ENCODE measurements at places on chromosomes 1 and 21. TPM values are rescaled to one million over a fixed set of nuclear protein-coding genes. Genes with fewer than 3 reads are reported as not detected.

TCHHL1 gene
- total RNA-seq: not detected

DNA sequence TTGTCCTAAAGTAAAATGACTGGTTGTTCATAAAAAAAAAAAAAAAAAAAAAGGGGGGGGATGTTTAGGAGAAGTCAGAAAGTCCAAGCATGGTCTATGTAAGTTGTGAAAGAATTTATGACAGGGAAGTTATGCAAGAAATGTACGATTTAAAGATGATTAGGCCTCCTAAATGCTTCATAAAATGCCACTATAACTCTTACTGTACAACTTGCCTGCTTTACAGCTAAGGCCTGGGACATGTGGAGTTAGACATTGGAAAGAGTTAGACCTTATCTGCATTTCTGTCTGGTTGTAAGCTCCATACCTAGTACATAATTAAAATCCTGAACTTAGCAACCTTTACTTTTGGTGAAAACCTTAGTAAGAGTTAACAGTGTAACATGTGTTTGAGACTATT, 150.0 kb downstream of the TPR start:
- H3K4me1 ChIP-seq: no peaks in the 10 kb centered on the region
- peaks cover 2% of the 10 kb centered on the region for H3K27me3 ChIP-seq
- H3K36me3 ChIP-seq: no peaks in the 10 kb centered on the region
- H3K4me3 ChIP-seq: no peak overlapping the region
- no peak overlapping the region for H3K27ac ChIP-seq

S100A7A gene
- not detected for total RNA-seq

DNA sequence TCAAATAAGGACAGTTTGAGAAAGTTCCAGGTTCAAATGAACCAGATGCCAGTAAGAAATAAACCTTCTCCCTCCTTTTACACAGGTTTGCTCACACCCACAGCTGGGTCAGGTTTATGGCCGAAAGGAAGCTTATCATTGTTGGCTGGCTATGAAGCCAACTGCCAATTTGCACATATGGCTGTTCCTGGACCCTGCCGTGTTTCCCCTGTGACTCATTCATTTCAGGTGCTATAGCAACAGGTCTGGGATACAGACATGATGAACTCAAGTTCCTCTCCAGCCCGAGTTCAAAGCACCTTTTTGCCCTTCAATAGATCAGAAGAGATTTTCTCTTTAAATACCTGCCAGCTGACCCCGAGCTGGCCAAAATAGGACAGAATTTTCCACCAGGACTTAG, 134.4 kb upstream of the SMYD2 start:
- DNase-seq: no peak
- H3K4me3 ChIP-seq: no peak overlapping the region
- no peaks in the 10 kb centered on the region for H3K4me1 ChIP-seq
- H3K36me3 ChIP-seq: no peaks in the 10 kb centered on the region

SWT1 gene
- 3.9 TPM for total RNA-seq

DNA sequence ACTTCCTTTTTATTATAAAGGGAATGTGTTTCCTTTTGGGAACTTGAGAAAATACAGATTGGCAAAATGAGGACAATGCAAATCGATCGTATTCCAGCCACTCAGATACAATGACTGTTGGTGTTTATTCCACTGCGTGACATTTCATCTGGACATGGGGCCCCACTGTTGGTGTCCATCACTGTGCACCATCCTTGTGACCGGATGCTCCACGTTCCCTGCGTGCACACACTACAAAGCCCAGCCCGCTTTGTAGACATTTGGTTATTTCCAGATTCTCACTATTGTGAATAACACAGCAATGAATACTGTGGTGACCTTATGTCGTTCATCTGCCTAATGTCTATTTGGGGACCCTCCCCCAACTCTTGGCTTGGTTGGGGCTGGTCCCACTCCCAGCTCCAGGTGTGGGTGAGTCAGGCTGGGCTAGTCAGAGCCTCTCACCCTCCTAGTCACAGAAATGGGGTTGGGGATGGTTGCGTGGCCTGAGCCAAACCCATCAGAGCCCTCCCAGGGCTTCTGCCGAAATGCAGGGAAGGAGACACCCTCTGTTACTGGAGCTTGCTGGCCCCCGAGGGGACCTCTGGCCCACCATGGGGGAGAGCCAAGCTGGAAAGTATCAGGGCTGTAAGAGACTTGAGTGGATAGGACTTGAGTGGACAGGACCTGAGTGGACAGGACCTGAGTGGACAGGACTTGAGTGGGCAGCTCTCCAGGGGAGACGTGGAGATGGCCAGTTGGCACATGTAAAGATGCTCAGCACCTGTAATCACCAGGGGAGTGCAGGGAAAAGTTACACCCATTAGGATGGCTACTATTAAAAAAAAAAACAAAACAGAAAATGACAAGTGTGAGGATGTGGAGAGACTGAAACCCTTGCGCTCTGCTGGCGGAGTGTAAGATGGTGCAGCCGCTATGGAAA, 57.1 kb upstream of the ADARB1 start:
- peak; percentile 19 for DNase-seq
- peak overlapping the region; percentile 55 for H3K4me3 ChIP-seq
- peaks cover 1% of the 10 kb centered on the region for H3K36me3 ChIP-seq
- no peak overlapping the region for H3K27ac ChIP-seq
- peaks cover 32% of the 10 kb centered on the region for H3K27me3 ChIP-seq
- H3K4me1 ChIP-seq: peaks cover 4% of the 10 kb centered on the region

- H3K27me3 ChIP-seq: peaks cover 28% of the 10 kb centered on the region
- no peak overlapping the region for H3K4me3 ChIP-seq
- H3K4me1 ChIP-seq: no peaks in the 10 kb centered on the region
- no peak for DNase-seq
- no peak overlapping the region for H3K27ac ChIP-seq
- H3K36me3 ChIP-seq: no peaks in the 10 kb centered on the region
These were observed 89.1 kb upstream of the USP24 start for GRCh38 chr1:55304229-55304740.

- H3K27me3 ChIP-seq: no peaks in the 10 kb centered on the region
- no peaks in the 10 kb centered on the region for H3K36me3 ChIP-seq
- H3K4me1 ChIP-seq: no peaks in the 10 kb centered on the region
- no peak overlapping the region for H3K27ac ChIP-seq
These were observed 561.9 kb upstream of the ADGRL4 start for GRCh38 chr1:79568411-79568810.

FCRL6 gene
- 6.0 TPM for total RNA-seq

LMOD1 gene
- not detected for total RNA-seq

GRCh38 chr1:64955097-64956009, 11.0 kb downstream of the JAK1 start:
- peaks cover 38% of the 10 kb centered on the region for H3K4me1 ChIP-seq
- H3K4me3 ChIP-seq: no peak overlapping the region
- no peak overlapping the region for H3K27ac ChIP-seq
- no peak for DNase-seq
- no peaks in the 10 kb centered on the region for H3K36me3 ChIP-seq

- H3K4me3 ChIP-seq: no peak overlapping the region
- no peaks in the 10 kb centered on the region for H3K4me1 ChIP-seq
- H3K27me3 ChIP-seq: no peaks in the 10 kb centered on the region
These were observed 383.9 kb downstream of the TGFB2 start for GRCh38 chr1:218728898-218729565.

DNA sequence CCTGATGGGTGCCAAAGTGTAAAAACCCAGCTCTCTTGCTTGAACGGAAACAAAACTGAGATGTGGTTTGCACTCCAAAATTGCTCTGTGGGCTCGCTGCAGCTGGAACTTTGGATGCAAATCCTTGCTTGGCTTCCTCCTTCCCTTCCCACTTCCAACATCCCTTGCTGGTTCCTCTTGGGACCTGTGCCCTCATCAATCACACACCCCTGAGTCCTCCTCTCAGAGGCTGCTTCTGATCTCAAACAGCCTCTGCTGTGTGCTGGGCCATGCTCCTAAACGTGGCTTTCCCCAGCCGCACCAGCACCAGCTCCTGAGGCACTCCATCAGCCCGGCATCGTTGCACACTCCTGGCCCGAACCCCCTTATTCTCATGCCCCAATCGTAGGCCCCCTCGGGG, 124.3 kb upstream of the RAB4A start:
- no peak for DNase-seq
- no peaks in the 10 kb centered on the region for H3K36me3 ChIP-seq
- no peaks in the 10 kb centered on the region for H3K27me3 ChIP-seq
- no peak overlapping the region for H3K4me3 ChIP-seq
- no peak overlapping the region for H3K27ac ChIP-seq
